ENCODE measurements at places on chromosomes 2 and 18. TPM values are rescaled to one million over a fixed set of nuclear protein-coding genes. Genes with fewer than 3 reads are reported as not detected.

SPC25 gene
- total RNA-seq = 11.2 TPM

FEV gene
- total RNA-seq = not detected

DNA sequence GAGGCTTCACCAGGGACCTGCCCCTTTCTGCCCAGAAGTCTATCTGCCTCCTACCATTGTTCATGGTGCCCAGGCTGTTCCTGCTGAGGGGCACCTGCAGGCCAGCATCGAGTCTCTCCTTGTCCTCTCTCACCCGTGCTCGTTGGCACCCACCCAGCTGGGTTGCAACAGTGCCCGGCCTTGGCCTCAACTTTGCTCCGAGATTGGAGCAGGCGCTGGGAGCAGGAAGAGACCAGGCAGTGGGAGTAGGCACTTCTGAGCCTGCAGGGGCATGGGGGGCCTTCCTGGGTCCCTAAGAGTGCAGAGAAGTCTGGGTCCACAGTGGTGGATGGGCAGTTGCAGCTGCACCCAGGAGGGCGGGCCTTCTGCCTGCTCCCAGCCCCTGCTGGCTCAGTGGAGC, 75.6 kb downstream of the NCOA1 start:
- no peaks in the 10 kb centered on the region for H3K4me1 ChIP-seq
- no peaks in the 10 kb centered on the region for H3K36me3 ChIP-seq
- no peak overlapping the region for H3K4me3 ChIP-seq
- no peak for DNase-seq

GRCh38 chr18:9578306-9578705, 36.1 kb downstream of the PPP4R1 start:
- no peak overlapping the region for H3K4me3 ChIP-seq
- DNase-seq = no peak
- H3K36me3 ChIP-seq = no peaks in the 10 kb centered on the region
- H3K4me1 ChIP-seq = peaks cover 8% of the 10 kb centered on the region
- H3K27me3 ChIP-seq = no peaks in the 10 kb centered on the region

- DNase-seq = no peak
- no peak overlapping the region for H3K27ac ChIP-seq
- peaks cover 4% of the 10 kb centered on the region for H3K27me3 ChIP-seq
- H3K4me1 ChIP-seq = peaks cover 10% of the 10 kb centered on the region
- no peak overlapping the region for H3K4me3 ChIP-seq
Measured at GRCh38 chr2:72132981-72133720, 14.5 kb downstream of the CYP26B1 start.

DNA sequence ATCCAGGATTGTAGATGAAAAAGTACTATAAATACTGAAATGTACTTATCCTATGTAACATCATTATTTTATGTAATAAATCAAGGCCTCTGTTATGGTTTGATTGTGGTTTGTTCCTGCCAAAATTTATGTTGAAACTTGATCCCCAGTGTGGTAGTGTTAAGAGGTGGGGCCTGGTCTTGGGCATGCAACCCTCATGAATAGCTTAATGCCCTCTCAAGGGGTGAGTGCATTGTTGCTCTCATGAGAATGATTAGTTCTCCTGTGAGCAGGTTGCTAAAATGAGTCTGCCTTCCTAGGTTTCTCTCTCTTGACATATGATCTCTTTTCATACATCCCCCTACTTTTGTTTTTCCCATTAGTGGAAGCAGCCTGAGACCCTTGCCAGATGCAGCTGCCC, 915.4 kb downstream of the TSN start:
- H3K27me3 ChIP-seq = no peaks in the 10 kb centered on the region
- no peaks in the 10 kb centered on the region for H3K36me3 ChIP-seq
- DNase-seq = no peak

- H3K36me3 ChIP-seq = no peaks in the 10 kb centered on the region
- DNase-seq = no peak
- no peaks in the 10 kb centered on the region for H3K4me1 ChIP-seq
- no peak overlapping the region for H3K4me3 ChIP-seq
- H3K27ac ChIP-seq = no peak overlapping the region
- no peaks in the 10 kb centered on the region for H3K27me3 ChIP-seq
Measured at GRCh38 chr18:7198326-7198725, 32.6 kb upstream of the LRRC30 start.

DNA sequence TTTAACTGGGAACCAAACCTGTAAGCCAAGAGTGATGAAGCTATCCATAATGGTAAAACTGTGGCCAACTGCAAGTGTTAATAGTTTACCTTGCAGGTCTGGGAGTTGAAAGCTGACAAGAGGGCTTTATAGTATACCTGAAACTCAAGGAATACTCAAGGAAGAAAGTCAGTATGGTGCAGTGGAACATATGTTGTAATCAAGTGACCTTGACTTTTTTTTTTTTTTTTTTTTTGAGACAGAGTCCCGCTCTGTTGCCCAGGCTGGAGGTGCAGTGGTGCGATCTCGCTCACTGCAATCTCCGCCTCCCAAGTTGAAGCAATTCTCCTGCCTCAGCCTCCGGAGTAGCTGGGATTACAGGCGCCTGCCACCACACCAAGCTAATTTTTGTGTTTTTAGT, 27.6 kb downstream of the VIL1 start:
- no peak for DNase-seq
- H3K4me1 ChIP-seq = peaks cover 23% of the 10 kb centered on the region
- no peak overlapping the region for H3K4me3 ChIP-seq
- H3K36me3 ChIP-seq = no peaks in the 10 kb centered on the region
- H3K27me3 ChIP-seq = no peaks in the 10 kb centered on the region

ERMN gene
- total RNA-seq = 0.07 TPM

DNA sequence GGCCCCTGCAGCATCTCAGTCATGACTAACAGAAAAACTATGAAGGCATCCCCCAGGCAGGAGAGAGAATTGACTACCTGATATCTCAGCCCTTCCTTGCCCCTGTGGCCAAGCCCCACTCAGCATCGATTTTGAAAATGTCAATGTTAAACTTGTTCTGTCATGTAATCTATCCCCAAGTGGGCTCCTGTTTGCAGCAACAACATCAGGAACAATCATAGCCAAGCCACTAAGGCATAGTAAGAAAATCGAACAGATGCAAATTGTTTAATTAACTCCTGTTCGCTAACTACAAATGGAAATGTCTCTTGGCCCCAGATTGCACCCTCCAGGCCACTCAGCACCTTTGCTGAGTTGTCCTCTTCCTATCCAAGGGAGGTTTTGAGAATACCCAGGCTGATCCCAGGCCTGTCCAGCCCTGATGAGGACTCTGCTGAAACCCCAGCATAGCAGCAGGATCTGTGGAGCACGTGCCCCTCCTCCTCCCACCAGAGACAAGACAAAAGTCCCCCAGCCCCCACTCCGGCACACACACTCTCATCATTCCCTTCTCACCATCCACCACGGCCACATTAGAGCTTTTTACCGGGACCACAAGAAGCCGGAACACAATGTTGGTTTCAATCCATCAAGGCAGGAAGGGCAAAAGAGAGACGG, 150.1 kb downstream of the TNS1 start:
- no peaks in the 10 kb centered on the region for H3K27me3 ChIP-seq
- no peaks in the 10 kb centered on the region for H3K36me3 ChIP-seq
- no peak overlapping the region for H3K4me3 ChIP-seq
- no peak for DNase-seq
- no peak overlapping the region for H3K27ac ChIP-seq
- H3K4me1 ChIP-seq = peaks cover 28% of the 10 kb centered on the region

GRCh38 chr2:207833251-207833751, 63.6 kb upstream of the FZD5 start:
- no peaks in the 10 kb centered on the region for H3K27me3 ChIP-seq
- no peak overlapping the region for H3K4me3 ChIP-seq
- no peaks in the 10 kb centered on the region for H3K36me3 ChIP-seq
- H3K4me1 ChIP-seq = peaks cover 14% of the 10 kb centered on the region

DNA sequence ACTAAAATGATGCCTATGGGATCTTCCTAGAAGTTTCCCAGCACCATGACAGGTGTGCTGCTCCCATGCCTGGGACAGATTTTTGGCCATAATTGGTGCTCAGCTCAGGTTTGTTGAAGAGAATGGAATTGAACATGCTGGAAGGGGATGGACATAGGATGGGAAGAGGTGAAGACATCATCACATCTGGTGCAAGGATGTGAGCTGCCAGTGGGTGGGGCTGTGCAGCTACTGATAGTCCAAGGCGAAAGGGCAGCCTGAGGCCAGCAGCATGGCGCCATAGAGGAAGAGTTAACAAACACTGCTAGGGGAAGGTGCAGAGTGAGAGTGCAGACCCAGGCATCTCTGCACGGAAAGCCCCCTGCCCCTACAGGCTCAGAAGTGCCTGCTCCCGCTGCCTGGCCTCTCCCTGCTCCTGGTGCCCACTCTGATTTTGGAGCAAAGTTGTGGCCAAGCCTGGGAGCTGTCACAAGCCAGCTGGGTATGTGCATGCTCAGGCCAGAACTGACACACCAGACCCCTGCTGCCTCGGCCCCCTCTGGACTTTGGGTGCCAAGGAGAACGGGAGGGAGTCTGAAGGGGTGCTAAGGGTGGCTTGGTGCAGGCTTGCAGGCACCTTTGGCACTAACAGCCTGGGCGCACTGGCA, 178.6 kb downstream of the ZBTB7C start:
- no peaks in the 10 kb centered on the region for H3K27me3 ChIP-seq
- no peaks in the 10 kb centered on the region for H3K36me3 ChIP-seq

DNA sequence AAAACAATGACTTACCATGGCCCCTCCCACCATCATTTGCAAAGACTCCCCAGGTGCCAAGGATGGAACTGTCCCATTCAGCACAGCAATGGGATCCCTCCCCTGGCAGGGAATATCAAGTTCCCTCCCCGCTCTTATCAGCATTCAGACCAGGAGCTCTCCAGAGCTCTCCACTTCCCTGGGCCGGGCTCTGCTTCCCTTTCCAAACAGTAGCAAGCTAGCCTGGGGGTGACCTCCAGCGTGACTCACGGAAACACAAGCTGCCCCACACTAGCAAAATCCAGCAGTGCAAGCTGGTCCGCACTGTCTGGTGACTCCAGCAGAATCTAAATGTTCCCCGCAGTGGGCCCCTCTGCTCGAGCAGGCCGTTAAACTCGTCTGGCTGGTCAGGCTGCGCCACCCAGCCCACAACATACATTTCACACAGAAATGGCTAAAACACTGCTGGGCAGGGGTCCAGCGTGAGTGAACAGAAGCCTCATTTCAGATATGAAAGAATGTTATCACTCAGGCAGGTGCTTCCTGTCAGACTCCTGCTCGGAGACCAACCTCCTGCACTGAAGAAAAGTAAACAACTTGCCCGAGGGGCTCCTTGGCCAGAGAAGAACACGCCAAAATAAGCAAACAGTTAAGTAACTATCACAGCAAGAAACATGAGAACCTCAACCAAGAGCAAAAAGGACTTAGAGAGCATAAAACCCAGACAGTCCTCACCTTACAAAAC, 33.9 kb downstream of the STAT1 start:
- H3K36me3 ChIP-seq = peaks cover 14% of the 10 kb centered on the region
- no peaks in the 10 kb centered on the region for H3K27me3 ChIP-seq
- peak; percentile 88 for DNase-seq
- peaks cover 22% of the 10 kb centered on the region for H3K4me1 ChIP-seq

DNA sequence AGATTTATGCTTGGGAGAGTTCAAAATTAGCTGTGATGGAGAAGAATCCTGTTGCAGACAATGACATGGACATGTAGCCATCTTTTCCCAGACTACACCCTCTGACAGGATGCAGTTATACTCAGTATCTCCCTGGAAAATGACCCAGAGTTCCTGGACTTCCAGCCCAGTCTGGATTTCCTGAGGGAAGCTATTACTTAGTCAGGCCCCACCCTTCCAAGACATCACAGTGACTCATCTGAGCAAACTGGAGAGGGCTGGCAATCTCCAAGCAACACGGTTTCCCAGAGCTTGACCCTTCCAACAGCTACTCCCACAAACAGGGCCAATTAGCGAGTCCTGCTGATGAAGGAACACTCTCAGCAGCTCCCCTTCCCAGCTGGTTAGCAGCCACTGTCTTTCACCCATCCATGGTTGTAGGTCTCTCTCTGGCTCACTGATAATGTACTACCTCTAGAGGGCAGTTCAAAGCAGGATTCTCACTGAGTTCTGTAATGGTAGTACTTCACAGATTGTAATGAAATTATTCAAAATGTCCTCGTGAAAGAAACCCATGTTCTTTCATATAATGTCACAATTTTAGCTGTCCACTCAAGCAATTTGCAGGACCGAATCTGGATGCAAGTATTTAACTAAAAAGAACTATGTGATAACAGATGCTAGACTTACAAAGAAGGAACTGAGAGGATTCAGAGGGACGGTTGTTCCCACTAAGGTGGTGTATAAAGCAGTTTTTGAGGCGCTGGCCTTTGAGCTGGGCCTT, 110.2 kb downstream of the MDH1 start:
- H3K4me1 ChIP-seq = peaks cover 5% of the 10 kb centered on the region
- H3K4me3 ChIP-seq = no peak overlapping the region
- no peaks in the 10 kb centered on the region for H3K27me3 ChIP-seq
- no peaks in the 10 kb centered on the region for H3K36me3 ChIP-seq
- peak; percentile 79 for DNase-seq

DNA sequence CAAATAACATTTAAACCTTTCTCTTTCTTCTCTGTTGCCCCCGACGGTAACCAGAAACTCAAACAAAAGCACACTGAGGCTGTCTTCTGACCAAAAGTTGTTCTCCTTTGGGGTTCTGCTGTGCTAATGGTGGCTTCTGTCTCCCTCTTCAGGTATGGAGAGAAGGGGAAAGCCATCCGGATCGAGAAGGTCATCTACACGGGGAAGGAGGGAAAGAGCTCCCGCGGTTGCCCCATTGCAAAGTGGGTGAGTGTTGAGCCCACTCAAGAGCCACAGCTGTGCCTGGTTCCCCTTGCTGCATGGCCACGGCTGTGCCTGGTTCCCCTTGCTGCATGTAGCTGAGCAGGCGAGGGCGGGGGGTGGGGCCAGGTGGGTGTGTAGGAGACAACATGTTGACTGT, 67.4 kb downstream of the BOLA3 start:
- no peaks in the 10 kb centered on the region for H3K27me3 ChIP-seq
- H3K4me3 ChIP-seq = no peak overlapping the region
- no peak for DNase-seq
- H3K4me1 ChIP-seq = peaks cover 6% of the 10 kb centered on the region
- H3K36me3 ChIP-seq = no peaks in the 10 kb centered on the region
- H3K27ac ChIP-seq = no peak overlapping the region

DNA sequence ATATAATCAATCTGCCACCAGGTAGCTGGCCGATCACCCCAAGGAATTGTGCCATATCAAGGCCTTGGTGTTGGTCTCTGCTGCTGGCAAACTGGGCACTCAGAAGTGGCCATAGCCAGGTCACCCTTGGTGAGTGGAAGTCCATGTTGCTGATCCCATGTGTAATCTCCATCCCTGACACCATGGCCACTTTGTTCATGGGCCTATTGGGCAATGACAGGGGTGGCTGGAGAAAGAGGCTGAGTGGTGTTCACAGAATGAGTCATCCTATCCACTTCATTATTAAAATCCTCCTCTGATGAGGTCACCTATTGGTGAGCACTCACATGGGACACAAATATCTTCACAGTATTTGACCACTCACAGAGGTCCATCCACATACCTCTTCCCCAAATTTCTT, 26.7 kb upstream of the CD226 start:
- H3K4me3 ChIP-seq = no peak overlapping the region
- DNase-seq = no peak
- H3K4me1 ChIP-seq = no peaks in the 10 kb centered on the region
- no peak overlapping the region for H3K27ac ChIP-seq

LCT gene
- 3.2 TPM for total RNA-seq

- no peaks in the 10 kb centered on the region for H3K36me3 ChIP-seq
- H3K27ac ChIP-seq = no peak overlapping the region
- H3K4me1 ChIP-seq = peaks cover 7% of the 10 kb centered on the region
Measured at GRCh38 chr2:118675531-118675930, 171.9 kb downstream of the EN1 start.

EVA1A gene
- total RNA-seq = 30.8 TPM
